Stimulated activated CD4-positive, alpha-beta T cell treated with anti-CD3 and anti-CD28 coated beads, Interleukin-2, amount 100 ng/mL, for 4 hours (primary cell): ENCODE measurements at places on chromosomes 7 and 10.

DNA sequence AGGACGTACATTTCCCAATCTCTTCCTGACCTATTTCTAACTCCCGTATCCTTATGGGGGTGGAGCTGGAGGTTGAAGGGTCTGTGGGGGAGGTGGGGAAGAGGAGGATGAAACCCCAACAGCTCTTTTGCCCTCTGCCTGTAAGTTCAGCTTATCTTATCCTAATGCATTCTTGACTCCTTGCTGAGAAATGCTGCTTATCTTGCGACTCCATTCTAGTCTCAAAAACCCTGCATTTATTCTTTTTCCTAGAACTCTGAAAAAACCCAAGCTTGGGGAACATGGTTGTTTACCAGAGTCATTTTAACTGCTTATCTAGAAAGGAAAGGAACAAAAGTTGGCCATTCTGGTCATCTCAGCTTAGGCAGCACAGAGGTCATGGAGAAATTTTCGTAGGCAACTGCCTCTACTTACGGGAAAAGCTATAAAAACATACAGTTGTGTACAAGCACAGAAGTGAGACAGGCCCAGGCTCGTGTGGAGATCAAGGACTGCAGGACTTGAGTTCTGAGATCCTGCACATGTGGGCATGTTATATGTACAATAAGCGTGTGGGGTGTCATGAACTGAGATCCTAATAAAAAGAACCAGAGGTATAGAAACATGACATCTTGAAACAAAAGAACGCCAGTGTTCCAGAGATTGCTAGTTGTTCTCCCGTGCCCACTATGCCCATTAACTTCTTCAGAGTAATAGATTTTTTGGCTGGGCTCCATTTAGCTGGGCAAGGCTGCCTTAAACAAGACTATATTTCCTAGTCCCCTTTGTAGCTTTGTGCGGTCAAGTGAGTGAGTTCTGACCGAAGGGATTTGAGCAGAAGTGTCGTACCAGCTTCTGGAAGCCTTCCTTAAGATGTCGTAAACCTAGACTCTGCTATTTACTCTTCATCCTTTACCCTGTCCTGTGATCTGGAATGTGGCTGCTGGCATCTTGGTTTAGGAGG, 9.6 kb downstream of the INMT start:
- no peak for DNase-seq

- DNase-seq, result no peak
Observed at GRCh38 chr7:128194533-128195282, 46.4 kb upstream of the LEP start.

DNA sequence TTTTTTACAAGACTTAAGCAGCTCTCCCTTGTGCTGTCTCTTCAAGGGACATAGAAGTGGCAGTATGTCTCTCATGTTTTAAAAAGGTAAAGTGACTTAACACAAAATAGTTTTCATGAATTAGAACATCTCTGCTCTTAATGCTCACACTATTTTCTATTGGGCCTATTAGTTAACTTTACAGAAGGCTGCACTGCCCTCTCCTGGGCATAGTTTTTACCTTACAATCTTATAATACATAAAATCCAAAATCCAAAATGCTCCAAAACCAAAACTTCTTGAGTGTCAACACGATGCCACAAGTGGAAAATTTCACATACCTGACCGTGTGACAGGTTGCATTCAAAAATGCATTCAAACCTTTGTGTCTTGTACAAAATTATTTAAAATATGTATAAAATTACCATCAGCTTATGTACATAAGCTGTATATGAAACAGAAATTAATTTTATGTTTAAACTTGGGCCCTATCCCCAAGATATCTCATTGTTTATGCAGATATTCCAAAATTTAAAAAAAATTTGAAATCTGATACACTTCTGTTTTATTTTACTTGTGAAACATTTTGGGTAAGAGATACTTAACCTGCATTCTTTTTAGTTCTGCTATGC, 25.8 kb downstream of the TES start:
- peak; percentile 36 for DNase-seq

DNA sequence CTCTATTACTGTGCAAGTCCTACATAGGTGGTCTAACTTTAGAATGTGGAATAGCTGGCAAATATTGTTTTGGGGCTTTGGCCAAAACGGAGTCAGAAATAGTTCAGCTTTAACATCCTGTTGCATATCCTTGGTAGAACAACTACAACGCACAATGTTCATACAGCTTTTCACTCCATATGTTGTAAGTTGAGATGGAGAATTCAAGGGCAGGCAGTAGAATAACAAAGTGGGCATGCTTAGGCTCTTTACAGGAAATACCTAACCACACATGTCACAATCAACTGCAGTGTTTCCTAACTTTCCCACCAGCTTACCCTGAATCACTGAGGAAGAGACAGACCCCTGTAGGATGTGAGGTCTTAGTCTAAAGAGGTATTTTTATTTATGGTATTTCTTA, 122.3 kb downstream of the PPP1R3A start:
- no peak for DNase-seq
